SW 1271 (cell line): ENCODE measurements at places on chromosomes 7 and 10.

- DNase-seq: no peak
Observed at GRCh38 chr7:11450281-11450680, 381.7 kb downstream of the THSD7A start.

GRCh38 chr10:61179771-61180170 is 235.8 kb upstream of the RHOBTB1 start:
- no peak for DNase-seq

DNA sequence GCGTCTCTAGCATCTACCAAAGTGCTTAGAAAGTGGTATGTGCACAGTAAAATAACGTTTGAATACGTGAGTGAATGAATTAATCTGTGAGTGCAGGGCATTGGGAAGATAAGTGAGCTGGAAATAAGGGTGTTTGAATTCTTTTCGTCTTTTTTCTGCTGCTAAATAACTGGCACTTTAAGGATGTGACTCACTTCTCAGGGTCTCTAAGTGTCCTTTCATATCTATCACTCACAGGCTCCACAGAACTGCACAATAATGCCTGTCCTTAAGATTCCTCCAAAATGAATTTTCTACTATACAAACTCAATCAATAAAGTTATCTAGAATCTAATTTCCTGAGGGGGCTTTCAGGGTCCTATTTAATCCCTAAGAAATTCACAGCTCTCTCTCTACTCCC is 3.2 kb upstream of the DGKB start:
- DNase-seq: no peak

DNA sequence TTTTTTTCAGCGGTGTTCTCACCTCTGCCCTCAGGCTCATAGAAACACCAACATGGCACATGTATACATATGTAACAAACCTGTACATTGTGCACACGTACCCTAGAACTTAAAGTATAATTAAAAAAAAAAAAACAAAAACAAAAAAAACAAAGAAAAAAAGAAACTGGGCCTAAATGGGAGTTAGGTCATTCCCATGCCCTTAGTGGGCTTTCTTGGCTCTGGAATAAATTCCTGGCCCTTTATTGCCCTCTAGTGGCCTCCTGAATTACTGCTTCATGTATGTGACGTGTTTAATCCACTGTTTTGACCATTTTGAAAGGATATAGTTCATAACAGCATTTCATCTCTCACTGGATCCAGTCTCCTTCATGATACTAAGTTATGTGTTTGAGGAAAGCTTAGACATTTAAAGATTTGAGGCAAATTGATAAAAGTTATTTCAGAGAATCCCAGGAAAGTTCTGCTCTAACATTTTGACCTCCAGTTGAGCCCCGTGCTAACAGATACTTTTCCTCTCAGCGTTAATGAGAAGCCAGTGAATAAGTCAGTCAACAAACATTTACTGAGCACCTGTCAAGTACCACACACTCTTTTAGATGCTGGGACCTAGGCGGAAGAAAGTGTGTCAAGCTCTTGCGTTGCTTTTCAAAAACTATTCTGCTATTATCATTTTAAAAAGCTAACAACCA is 54.7 kb upstream of the SYPL1 start:
- peak; percentile 63 for DNase-seq

DNA sequence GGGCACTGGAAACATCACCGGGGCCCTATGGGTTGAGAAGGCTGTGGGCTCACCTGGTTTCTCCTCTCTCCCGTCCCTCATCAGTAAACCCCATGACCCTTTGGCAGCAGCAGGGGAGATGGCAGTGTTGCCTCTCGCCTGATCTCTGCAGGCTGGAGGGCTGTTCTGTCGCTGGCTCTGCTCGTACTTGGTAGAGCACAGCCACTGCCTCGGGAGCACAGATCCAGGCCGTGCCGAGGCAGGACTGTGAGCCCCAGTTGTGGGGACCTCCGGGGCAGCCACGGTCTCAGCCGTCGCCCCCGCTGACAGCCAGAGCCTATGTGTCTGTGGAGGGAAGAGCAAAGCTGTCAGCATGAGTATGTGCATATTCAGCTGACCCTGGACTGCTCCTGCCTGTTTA is 94.9 kb downstream of the PTPRE start:
- no peak for DNase-seq

DNA sequence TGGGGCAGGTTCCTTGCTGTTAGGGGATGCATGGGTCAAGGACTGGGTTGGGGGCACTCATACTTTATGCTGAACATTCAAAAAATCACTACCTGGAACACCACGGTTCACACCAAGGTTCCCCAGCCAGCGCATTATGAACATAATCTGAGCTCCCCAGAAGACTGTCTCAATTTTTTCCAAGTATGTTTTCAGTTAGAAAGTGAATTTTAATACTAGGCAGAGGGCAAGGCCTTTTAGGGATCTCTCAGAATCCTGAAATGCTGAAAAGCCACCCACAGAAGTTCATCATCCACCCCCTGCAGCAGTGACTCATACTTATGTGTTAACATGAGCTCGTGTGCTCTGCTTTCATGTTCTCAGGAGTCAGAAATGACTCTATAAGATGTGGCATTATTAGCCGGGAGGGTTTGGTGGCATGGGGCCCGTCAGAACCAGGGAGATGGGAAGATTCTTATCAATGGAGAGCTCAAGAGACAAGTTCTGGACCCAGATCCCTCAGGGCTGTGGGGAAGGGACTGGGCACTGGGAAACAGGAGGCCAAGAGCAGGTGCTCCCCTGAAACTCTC is 185.2 kb upstream of the ITGB1 start:
- DNase-seq: no peak

DNA sequence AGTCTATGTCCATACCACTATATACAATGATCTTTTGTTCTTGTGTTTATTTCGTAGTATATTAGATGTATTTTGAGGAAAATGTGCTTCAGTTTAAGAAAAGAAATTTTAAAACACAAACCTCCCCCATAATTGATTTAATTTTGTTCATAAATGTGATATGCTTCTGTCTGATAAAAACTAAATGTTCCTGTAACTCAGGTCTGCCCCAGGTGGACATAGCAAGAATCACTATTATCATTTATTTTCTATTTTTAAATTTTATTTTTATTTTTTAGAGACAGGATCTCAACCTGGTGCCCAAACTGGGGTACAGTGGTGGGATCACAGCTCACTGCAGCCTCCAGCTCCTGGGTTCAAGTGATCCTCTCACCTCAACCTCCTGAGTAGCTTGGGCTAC is 43.2 kb downstream of the BEND7 start:
- DNase-seq: no peak

- DNase-seq: no peak
Observed at GRCh38 chr10:33098951-33099663, 141.1 kb upstream of the ITGB1 start.

GRCh38 chr10:17617031-17617911 is at the start of gene HACD1:
Gene HACD1, minus strand, starts transcription at chr10:17617374. Its CDS starts 35 bp downstream, at chr10:17617339.
- DNase-seq: peak; percentile 43

DNA sequence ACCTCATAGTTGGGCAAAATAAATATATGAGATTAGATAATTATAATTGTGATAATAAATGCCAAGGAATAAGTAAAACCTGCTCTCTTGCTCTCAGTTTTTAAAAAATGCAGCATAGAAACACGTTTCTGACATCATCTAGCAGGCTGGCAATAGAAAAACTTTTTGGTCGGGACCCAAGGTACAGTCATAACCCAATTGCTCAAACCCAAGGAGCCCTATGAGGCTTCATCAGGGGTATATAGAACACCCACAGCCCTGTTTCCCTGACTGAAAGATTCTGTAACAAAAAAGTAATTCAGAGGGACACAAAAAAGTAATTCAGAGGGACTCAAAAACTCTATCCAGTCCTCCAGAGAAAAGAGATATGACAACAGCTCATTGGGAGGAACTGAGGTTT is 3.8 kb downstream of the PDE1C start:
- no peak for DNase-seq

DNA sequence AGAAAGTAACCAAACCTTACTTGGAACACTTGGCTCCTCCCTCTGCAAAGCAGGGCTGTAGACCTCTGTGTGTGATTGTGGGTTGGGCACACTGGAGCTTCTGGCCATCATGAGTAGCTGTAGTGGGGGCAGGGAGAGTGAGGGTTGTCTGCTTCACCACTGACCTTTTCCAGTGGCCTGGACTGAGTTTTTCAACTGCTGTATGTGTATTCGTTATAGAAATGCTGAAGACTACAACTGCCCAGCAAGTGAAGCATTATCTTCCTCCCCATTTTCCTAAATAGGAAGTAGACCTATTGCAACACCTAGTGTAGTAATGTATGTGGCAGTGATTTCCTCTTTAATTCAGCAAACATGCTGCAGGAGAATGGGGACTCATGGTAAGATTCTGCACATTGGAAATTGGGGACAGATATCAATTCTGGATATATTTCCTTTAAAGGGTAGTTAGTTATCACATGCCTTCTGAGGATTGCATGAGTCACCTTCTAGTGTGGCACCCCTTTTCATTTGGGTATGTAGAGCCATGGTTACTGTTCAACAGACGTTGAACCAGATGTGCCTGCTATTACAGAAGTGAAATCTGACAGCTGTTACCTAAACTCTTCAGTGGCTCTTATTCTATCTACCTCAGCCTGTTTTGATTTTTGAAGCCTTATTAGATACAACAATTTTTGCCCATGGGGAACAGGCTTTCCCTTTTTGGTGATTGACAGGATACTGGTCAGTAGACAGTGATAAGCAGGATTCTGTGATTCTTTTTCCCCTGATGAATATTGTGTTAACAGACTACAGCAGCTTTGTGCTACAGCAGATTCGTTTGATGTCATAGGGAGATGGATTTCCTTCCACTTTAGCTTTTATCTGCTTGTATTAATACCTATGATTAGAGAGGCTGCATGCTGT is 130.9 kb downstream of the SND1 start:
- DNase-seq: no peak

- peak; percentile 71 for DNase-seq
Observed at GRCh38 chr10:101041252-101041761, 10.3 kb downstream of the SFXN3 start.

DNA sequence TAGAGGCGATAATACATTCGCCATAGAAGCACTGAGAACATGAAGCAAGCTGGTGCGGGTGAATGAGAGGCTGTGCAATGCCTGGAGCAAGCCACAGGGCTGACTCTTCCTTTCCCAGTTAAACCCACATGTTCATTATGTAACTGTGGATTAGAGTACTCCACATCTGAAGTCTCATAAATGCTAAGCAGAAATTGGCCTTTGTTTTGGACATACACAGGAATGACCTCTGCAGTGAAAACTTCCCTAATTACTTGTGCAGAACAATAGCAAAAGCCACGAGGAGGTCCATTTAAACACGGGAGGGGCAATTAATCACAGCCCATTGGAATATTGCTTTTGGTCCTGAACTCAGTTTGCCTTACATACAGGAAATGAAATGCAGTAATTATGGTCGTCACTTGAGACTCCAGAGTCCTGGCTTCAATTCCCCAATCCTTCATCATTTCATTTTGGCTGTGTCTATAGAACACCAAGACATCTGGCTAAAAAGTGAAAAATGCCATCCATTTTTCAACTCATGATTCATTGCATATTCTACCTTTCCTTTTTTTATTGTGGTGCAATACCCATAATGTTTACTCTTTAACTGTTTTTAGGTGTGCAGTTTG is 78.7 kb upstream of the CXCL12 start:
- no peak for DNase-seq

DNA sequence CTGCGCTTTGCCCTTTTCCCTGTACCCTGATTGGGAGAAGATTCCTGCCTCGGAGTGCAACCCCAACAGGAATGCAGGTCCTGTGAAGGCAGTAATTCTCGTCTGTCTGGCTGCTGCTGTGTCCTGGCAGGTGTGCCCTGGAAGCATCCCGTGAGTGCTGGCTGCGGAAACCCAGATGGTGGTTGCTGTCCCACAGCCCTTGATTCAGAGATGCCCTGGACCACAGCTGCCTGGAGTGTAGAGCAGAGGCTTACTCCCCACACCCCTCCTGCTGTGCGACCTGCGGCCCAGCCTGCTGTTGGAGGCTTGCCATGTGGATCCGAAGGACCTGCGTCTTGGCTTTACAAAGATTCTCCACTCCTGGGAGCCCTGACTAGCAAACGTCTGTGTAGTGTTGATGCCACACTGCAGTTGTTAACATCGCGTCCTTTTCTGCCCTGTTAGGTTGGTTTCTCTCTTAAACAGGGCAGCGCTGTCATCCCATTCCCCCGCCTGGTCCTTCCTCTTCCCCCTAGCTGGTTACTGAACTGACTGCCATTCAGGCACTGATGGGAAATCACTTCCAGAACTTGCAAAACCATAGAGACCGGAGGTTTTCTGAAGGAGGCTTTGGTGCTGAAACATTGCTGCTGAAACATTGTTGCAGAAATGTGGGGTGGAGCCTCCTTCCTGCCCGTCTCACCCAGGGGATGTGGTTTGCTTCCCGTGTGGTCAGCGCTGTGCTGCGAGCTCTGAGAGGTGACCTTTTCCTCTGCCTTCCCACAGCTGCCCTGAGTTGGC is 53.3 kb downstream of the DNAJB6 start:
- no peak for DNase-seq

DNA sequence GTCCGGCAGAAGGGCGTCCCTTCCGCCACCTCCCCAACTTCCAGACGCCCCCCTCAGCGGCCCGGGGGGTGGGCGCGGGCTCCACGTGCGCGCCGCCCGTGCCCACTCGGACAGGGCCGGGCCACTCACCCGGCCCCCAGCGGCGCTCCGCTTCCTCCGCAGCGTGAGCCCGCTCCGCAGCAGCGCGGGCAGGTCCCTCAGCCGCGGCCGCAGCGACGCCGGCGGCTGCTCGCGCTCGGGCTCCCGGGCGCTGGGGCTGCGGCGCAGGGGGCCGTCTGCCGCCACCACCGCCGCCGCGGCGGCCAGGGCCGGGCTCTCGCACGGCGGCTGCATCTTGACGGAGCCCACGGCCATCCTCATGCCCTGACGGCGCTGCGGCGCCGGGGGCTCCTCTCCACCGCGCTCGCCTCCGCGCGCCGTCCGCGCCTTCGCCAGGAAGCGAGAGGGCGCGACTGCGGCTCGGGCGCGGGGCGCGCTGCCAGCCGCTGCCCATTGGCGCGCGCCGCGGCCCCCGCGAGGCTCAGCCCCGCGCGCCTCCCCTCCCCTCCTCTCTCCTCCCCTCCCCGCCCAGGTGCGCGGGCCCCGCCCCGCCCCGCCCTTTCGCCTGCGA is at the start of gene RAPGEF5:
Gene RAPGEF5 (minus strand): TSS at position 454 of the 610 bp plus-strand sequence. CDS start 94 bp downstream, at position 360.
- no peak for DNase-seq

DNA sequence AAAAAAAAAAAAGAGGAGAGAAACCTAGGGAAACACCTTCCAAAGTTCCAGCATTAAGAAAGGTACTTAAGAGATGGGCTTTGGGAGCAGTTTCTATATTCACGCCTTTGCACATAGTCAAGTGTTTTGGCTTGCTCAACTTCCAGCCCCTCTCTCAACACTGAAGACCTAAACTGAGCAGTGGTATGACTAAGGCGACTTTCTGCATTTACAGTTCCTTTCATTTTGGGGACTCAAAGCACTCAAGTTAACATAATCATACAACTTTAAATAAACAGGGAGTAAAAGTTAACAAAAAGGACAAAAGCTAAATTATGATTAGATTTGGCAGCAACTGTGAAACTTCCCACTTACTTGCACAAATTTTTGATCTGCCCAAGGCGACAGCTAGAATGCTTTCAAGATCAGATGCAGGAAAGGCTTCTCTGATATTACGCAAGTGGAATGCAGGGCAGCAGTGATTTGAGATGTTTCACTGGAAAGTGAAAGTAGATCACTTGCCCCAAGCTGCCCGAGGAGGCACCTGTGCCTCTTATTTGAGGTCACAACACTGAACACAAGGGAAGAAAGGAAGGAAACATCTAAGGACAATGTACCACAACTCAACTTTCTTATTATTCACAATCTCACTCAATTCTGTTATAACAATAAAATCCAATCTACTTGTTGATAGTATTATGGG is 199.5 kb downstream of the SKAP2 start:
- no peak for DNase-seq
